Motor neuron (in vitro differentiated cells): ENCODE measurements at places on chromosomes 4 and X. TPM values are rescaled to one million over a fixed set of nuclear protein-coding genes. Genes with fewer than 3 reads are reported as not detected.

HPGD gene
- 1.3 and 3.4 TPM in 2 replicates for total RNA-seq

SPIN2B gene
- total RNA-seq = 13.6 and 16.8 TPM in 2 replicates

ODAPH gene
- total RNA-seq = 0.21 and 0.27 TPM in 2 replicates

TMEM33 gene
- 37.0 and 38.9 TPM in 2 replicates for total RNA-seq

TLR8 gene
- total RNA-seq = 0.09 and 0.58 TPM in 2 replicates

WDFY3 gene
- total RNA-seq = 53.0 and 57.2 TPM in 2 replicates

SPANXN5 gene
- total RNA-seq = not detected in 2 replicates

ADGRL3 gene
- total RNA-seq = 79.4 and 81.8 TPM in 2 replicates

CCNG2 gene
- 42.9 and 43.5 TPM in 2 replicates for total RNA-seq

PPEF2 gene
- 0.64 and 0.80 TPM in 2 replicates for total RNA-seq

MEPE gene
- total RNA-seq = 0.23 and 0.28 TPM in 2 replicates

CLIC2 gene
- total RNA-seq = 5.9 and 11.5 TPM in 2 replicates

SYN1 gene
- total RNA-seq = 6.4 and 8.6 TPM in 2 replicates

TMPRSS11D gene
- 0.93 and 1.9 TPM in 2 replicates for total RNA-seq

SPIN4 gene
- total RNA-seq = 7.3 and 9.3 TPM in 2 replicates

FAM200B gene
- 43.2 and 50.0 TPM in 2 replicates for total RNA-seq

PRR32 gene
- 0.18 TPM in 1 of 2 replicates, not detected in the other for total RNA-seq

HTN3 gene
- total RNA-seq = not detected in 2 replicates

TCEAL1 gene
- 29.3 and 31.9 TPM in 2 replicates for total RNA-seq

AIFM1 gene
- total RNA-seq = 19.4 and 22.7 TPM in 2 replicates

TBC1D1 gene
- total RNA-seq = 14.3 and 17.7 TPM in 2 replicates

GPR143 gene
- total RNA-seq = 0.44 TPM in 1 of 2 replicates, not detected in the other

XAGE1A gene
- total RNA-seq = not detected in 2 replicates

CHRNA9 gene
- 0.35 and 1.0 TPM in 2 replicates for total RNA-seq

HTATSF1 gene
- 59.5 and 61.3 TPM in 2 replicates for total RNA-seq

GPRASP1 gene
- 30.9 and 31.0 TPM in 2 replicates for total RNA-seq

WAS gene
- total RNA-seq = 0.81 and 1.6 TPM in 2 replicates

CFP gene
- total RNA-seq = 0.32 and 0.66 TPM in 2 replicates

ATP7A gene
- total RNA-seq = 5.7 and 6.3 TPM in 2 replicates

CENPVL1 gene
- not detected in 2 replicates for total RNA-seq

CSAG3 gene
- total RNA-seq = not detected in 2 replicates

NHSL2 gene
- 0.65 and 1.7 TPM in 2 replicates for total RNA-seq

TEX11 gene
- total RNA-seq = not detected in 2 replicates

AP1S2 gene
- total RNA-seq = 74.4 and 79.4 TPM in 2 replicates

PDZD4 gene
- 76.9 and 80.9 TPM in 2 replicates for total RNA-seq

PNCK gene
- 16.7 and 20.7 TPM in 2 replicates for total RNA-seq

PRRG1 gene
- total RNA-seq = 6.4 and 6.7 TPM in 2 replicates

SETD7 gene
- 47.7 and 49.7 TPM in 2 replicates for total RNA-seq

MECP2 gene
- 51.8 and 52.9 TPM in 2 replicates for total RNA-seq

DOK7 gene
- 0.27 and 0.44 TPM in 2 replicates for total RNA-seq

TLR6 gene
- 0.13 and 0.62 TPM in 2 replicates for total RNA-seq

SYTL4 gene
- total RNA-seq = 4.6 and 6.0 TPM in 2 replicates

MAGEH1 gene
- 119 and 126 TPM in 2 replicates for total RNA-seq

EGF gene
- total RNA-seq = 9.3 and 11.3 TPM in 2 replicates

HELT gene
- total RNA-seq = not detected in 2 replicates

NRK gene
- 0.15 TPM in 1 of 2 replicates, not detected in the other for total RNA-seq

HMGB3 gene
- total RNA-seq = 60.8 and 61.4 TPM in 2 replicates

MAOB gene
- total RNA-seq = 0.54 and 0.81 TPM in 2 replicates

SPANXN4 gene
- total RNA-seq = not detected in 2 replicates

MAMLD1 gene
- 1.2 TPM in 2 replicates for total RNA-seq
